ENCODE measurements at places on chromosomes 13 and 19.

DNA sequence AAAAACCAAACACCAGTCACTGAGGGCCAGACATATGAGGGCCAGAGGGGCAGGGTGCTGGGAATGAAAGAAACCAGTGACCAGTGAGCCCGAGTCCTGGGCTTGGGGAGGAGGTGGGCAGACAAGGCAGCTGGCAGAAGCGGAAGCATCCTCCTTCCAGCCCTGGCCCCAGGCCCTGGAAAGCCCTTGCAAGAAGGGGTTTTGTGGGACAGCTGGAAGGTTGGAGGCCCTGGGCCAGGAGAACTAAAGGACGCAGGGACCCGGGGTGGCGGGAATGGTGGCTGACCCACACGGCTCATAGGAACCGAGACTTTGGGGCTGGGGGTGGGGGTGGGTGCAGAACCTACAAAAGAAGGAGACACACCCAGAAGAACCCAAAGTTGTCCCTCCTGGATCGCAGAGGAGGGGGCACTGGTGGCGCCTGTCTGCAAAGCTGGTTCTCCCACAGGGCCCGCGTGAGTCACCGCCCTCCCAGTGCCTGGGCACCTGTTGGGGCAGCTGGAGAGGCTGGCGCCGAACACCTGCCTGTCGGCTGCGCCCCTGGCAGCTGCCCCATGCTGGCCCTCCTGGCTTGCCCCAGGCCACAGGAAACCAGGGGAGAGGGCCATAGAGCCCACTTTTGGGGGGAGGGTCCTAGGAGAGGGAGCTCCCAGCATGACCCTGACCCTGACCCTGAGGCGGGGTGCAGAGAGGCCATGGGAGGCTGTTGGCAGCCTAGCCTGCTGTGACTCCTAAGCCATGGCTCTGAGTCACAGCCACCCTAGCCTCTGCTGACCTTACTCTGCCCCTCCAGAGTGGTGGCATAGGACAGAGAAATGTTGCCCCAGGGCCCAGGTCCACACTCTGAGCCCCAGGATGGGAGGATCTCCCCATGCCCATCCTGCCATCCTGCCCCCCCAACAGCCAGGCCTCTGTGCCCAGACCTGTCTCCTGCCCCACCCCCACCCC lies 802 bp downstream of the DMPK start:
- DNase-seq = no peak

DNA sequence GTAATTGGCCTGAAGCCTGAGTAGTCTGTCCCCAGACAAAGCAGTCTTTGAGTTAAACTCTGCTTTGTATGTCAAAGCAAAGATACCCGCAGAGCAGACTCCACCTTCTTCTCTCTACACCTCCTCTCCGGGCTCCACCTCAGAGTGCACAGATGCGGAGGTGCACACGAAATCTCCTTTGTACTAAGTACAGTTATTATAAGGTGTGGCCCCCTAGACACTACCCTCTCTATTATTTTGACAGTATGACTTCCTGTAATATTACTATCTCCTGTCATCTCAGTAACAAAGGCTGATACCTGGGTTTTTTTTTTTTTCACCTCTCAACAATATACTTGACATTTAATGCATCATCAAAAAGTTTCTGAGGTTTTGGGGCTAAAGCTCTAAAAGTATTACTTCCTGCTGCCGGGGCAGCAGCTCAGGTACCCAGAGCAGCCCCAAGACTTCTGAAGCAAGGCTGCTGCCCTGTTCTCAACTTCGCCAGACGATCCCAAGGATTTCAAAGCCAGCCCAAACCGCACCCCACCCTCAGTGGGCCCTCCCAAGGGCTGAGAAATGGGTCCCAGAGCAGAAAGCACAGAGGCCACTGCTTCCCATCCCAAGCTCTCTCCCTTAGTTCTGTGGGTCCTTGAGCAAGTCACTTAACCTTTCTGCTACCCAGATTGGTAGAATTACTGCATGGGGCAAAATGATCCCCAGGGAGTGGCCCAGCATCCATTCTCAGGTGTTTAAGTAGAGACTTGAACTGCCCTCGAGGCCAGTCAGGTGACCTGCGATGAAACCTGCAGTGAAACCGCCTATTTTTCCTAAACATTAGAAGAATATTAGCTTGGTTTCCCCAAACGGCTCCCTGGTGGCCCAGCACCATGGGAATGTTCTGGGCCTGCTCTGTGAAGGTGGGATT lies 180.6 kb downstream of the FOXO1 start:
- no peak for DNase-seq

DNA sequence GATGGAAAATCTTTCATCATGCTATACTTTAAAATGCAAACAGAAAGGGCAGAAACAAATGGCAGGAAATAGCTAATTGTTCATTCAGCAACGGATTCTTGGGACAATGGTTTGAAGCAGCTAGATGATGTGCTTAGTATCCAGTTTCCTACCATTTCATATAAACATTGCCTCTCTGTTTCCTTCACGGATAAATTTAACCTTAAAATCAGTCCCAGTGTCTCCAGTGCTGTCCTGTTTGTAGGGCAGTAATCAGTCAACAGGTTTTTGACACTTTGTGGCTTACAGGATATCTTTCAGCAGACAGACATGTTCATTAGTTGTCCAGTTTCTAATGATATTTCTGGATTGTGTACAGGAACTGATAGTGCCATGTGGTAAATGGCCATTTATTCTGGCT lies 24.7 kb upstream of the RB1 start:
- DNase-seq = no peak

DNA sequence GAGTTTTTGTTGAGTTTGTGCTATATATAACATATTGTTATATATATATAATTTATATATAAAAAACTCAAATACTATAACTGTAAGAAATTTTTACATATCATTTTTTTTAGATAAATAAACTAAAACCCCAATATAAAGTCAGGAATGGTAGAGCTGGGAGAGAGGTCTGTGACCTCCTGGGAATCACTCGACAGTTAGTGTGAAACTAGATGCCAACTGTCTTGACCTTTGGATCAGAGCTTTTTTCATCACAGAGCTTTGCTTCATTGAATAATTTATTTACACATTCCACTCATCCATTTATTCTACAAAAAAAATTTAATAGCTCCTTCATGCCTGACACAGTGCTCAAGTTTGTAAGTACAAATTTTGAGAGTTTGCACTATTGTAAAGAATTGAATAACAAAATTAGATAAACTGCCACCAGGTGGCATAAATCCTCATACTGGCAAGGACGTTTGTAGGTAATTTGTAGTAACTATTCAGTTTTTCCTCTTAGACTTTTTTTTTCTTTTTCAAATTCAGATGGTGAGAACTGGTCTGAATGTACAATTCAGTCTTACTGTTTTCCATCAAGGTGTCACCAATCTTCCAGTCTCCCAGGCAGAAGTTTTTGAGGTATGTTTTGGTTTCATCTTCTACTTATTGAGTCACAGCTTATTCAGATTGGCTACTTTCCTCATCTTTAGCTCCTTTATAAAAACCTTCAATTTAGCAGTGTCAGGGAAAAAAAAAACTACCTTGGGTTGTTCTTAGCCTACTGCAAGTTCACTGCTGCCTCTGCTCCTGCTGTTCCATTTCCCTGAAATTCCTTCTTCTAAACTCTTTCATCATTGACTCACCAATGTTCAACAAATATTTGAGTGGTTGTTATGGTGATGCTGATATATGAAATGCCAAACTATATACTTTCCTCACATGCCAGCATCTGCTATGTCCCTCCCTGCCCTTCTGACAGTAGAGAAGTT lies 28.7 kb downstream of the LACC1 start:
- no peak for DNase-seq

- DNase-seq = no peak
These were observed 3.0 kb upstream of the NAA16 start for GRCh38 chr13:41307884-41308640.

GRCh38 chr13:43880214-43880855 lies 631 bp downstream of the LACC1 start:
- DNase-seq = no peak

DNA sequence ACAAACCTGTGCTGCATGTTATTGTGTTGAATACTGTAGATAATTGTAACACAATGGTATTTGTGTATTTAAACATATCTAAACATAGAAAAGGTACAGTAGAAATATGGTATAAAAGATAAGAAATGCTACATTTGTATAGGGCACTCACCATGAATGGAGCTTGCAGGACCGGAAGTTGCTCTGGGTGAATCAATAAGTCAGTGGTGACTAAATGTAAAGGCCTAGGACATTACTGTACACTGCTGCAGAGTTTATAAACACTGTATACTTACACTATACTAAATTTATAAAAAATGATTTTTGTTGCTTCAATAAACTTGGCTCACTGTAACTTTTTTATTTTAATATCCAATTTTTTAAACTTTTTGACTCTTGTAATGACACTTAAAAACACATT lies 34.4 kb downstream of the LMO7 start:
- DNase-seq = no peak

- no peak for DNase-seq
These were observed 141.7 kb downstream of the LACC1 start for GRCh38 chr13:44021422-44021821.

DNA sequence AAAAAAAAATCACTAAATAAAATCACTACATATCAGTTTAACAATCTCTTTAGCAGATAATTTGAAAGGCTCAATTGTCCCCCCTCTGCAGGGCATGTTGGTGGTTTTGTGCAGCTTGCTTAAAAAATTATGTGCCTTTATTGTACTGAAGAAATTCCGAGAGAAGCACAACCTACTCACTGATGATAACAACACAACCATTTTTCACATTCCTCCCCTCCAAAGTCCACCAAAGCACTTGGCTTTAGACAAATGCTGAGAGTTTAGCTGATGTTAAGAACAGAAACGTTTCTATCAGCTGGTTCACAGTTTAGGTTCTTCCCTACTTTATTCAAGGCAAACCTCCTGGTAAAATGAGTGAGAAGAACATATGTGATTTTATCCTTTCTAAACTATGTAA lies 923 bp downstream of the DOCK9 start:
- no peak for DNase-seq

- no peak for DNase-seq
These were observed 307.6 kb downstream of the GPC6 start for GRCh38 chr13:93534181-93534700.

Data from esophagus squamous epithelium (tissue), 5 donors.